ENCODE measurements at places on chromosomes 5 and 9.

GRCh38 chr5:169697511-169697890 lies 60.4 kb downstream of the DOCK2 start:
- no peak for DNase-seq

DNA sequence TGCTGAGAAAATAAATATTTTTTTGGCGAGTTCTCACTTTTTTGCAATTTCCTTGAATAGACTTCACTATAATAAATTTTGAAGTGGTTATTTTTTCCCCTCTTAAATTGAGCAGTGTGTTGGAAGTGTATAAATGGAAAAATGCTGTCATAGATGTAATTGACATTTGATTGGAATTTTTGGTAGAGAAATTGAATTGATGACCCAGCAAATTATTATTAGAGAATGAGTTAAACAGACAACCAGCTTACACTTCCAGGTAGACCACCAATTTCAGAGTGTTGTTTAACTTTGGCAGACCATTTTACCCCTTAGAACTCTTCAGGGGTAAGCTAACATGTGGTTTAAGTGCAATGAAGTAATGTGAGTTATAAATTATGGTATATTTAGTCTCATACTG lies 1.9 kb downstream of the FAF2 start:
- no peak for DNase-seq

GRCh38 chr5:33210978-33211377 lies 229.8 kb upstream of the TARS1 start:
- DNase-seq: no peak

DNA sequence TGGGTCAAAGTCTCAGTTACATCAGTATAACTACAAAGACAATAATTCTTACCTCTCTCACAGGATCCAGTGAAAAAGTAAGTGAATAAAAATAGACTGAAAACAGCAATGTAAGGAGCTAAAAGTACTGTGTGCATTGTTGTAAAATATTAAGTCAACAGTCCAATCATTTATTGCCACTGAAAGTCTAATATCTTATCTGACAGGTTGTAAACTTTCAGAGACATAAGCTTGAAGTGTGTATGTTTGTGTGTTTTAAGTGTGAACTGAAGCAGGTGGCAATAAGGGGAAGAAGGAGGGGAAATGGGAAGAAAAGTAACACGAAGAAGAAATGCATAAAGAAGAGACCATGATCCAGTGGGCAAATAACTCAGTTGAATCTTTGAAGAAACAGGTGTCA lies 229.7 kb upstream of the TAS2R1 start:
- DNase-seq: no peak

GRCh38 chr9:13845460-13845859 lies 468.5 kb downstream of the NFIB start:
- no peak for DNase-seq

DNA sequence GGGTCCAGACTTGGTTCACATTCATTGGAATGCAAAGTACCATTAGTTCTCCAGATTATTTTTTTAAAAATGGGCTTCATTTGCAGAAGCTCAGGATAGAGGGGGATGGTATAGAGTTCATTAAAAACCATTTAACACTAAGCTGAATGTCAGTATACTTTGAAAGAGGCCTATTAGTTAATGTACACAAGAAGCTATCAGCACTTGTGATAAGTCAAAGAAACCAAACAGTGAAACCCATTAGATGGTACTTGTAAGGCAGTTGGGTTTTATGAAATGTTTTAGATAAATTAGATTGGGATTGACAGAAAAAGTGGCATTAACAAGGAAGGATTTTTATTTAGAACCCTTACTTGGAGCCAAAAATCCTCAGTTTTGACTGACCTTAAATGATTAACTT lies 229.2 kb upstream of the MPDZ start:
- no peak for DNase-seq

DNA sequence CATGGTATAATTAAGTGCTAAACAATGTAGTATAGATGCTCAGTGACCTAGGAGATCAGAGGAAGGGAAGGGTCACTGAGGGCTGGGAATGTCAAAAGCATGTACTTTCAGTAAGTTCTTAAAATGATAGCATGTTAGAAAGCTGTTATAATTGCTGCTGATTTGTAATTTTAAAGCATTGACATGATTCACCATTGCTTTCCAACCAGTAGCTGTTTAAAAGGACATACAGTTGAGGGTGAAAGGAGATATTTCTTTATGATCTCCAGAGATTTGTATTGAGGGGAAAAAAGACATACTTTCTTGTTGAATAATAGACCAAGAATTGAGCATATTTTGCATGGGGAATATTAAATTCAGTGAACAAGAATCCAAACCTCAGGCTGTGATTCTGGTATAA lies 1.2 kb upstream of the SLC1A3 start:
- DNase-seq: no peak

DNA sequence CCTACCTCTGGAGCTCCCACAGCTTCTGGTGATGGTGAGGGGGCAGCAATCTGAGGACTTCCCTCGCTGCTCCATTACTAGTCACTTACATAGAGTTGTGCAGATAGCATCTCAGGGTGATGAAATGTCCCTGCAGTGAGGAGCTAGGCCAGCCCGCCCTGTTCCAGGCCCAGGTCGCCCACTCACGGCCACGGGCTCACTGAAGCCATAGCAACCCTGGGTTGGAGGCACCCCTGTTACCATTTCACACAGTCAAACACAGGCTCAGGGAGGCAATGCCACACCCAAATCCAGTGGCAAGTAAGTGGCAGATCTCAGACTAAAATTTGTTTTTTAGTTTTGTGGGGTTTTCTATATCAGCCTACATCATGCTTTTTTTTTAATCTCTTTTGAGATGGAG lies 19.6 kb downstream of the SH2D3C start:
- no peak for DNase-seq

DNA sequence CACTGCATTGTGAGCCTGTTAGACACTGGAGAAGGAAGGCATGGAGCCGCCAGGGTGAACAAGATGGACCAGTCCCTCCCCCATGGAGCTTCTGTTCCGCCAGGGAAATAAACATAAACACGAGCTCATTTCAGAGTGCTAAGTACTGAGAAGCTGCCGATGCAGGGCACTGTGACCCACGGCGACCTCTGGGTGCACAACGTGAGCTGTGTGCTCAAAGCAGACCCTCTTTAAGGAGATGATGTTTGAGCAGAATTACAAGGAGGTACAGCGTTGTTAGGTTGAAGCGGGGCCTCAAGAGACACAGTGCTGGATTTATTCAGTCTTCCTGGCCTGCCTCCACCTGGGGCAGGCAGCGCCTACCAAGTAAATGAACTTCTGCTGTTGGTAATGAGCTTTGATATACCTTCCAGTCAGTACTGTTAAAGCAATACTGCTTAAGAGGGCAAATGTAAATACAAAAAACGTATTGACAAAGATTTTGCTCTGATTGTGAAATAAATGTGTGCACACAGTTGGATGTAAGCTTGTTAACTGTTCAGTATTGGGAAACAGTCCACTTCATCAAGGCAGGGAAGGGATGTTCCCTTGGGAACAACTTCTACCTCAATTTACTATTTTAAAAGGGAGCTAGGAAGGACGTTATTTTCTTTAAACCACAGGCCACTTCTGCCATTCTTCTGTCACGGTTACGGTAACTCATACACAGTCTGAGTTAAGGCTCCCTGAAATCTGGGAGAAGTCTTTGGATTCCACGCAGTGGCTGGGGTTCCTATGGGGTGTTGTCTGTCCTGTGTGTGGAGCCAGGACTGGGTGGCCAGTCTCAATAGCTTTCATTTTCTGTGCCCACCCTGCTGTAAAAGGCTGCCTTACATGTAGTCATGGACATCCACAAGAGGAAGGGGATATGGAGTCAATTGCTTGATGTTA lies 48.9 kb upstream of the DMRT1 start:
- DNase-seq: no peak

DNA sequence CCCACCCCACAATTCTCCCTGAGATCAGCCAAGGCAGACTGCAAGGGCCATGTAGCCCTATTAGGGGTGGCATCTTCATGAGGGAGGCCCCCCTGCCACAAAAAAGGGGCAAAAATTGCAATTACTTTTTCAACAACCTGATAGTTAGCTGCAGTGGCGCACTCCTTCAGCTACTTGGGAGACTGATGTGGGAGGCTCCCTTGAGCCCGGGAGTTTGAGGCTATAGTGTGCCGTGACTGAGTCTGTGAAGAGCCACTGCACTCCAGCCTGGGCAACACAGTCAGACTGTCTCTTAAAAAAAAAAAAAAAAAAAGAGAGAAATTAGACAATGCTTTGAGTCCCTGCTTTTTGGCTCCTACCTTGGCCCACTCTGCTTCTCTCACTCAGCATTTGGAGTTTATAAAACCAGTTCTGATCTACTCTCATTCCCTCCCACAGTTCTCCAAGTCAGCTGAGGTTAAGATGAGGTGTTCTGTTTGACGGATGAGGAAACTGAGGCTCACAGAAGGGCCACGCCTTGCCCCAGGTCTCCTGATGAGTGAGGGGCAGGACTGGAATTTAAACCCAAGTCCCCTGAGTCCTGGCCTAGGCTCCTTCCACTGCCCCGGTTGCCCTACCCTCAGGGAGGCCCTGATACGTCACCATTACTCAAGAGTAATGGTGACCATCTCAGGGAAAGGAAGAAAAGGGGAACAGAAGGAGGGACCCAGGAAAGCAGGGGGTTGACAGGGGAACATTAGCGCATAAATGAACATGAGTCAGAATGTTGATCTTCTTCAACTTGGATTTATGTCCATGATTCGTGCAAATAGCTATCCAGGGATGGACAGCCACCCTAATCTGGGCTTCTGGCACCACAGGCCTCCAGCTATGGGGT lies 9.0 kb downstream of the GPX3 start:
- DNase-seq: no peak

GRCh38 chr5:14545308-14545707 lies 36.3 kb upstream of the OTULINL start:
- DNase-seq: no peak

- DNase-seq: no peak
These were observed 4.1 kb upstream of the GRAMD2B start for GRCh38 chr5:126419102-126419501.

GRCh38 chr5:138964647-138965201 lies 89.6 kb upstream of the LRRTM2 start:
- no peak for DNase-seq

GRCh38 chr9:134059188-134059641 lies 8.6 kb downstream of the BRD3 start:
- DNase-seq: no peak

- DNase-seq: no peak
These were observed 936.7 kb upstream of the CTNND2 start for GRCh38 chr5:12840972-12841371.

Measured in activated T-cell treated with anti-CD3 and anti-CD28 coated beads for 24 hours (primary cell).